Left lung (tissue), 14 donors: ENCODE measurements at places on chromosomes 1 and 21. TPM values are rescaled to one million over a fixed set of nuclear protein-coding genes. Genes with fewer than 3 reads are reported as not detected.

DNA sequence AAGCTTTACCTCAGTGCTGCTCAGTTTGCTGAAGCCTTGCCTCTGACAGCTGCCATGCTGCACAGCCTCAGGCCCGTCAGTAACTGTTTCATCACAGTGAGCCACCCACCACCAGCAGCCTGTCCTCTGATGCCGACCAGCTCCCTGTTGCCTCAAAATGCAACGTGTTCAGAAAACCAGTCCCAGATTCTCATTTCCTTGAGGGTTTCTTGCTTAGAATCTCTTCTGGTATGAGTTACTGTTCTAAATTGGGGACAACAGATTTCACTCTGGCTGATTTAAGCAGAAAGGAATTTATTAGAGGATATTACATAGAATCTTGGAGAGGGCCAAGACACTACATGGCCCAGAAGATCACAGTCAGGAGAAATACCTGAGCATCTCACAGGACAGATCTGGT, 11.0 kb downstream of the UBL4B start:
- DNase-seq: no peak

DNA sequence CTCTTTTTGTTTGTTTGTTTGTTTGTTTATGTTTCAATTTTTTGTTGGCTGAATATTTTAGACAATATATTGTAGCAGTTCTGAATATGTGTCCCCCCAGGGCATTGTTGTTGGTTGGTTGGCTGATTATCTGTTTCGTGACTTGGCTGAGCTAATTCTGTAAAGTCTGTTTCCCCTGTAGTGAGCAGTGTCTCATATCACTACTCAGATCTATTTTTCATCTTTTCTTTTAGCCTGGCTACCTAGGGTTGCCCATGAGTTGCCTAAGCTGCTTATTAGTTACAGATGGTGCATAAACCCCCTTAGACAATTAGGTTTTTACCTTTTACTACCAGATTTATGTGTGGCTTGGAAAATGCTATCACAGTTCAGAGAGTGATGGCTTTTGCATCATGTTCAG, 32.3 kb downstream of the CFAP57 start:
- no peak for DNase-seq

GRCh38 chr1:185566995-185567394, 167.2 kb upstream of the HMCN1 start:
- DNase-seq: peak; percentile 43

GRCh38 chr1:11680270-11681070, 478 bp downstream of the MAD2L2 start:
- no peak for DNase-seq

DNA sequence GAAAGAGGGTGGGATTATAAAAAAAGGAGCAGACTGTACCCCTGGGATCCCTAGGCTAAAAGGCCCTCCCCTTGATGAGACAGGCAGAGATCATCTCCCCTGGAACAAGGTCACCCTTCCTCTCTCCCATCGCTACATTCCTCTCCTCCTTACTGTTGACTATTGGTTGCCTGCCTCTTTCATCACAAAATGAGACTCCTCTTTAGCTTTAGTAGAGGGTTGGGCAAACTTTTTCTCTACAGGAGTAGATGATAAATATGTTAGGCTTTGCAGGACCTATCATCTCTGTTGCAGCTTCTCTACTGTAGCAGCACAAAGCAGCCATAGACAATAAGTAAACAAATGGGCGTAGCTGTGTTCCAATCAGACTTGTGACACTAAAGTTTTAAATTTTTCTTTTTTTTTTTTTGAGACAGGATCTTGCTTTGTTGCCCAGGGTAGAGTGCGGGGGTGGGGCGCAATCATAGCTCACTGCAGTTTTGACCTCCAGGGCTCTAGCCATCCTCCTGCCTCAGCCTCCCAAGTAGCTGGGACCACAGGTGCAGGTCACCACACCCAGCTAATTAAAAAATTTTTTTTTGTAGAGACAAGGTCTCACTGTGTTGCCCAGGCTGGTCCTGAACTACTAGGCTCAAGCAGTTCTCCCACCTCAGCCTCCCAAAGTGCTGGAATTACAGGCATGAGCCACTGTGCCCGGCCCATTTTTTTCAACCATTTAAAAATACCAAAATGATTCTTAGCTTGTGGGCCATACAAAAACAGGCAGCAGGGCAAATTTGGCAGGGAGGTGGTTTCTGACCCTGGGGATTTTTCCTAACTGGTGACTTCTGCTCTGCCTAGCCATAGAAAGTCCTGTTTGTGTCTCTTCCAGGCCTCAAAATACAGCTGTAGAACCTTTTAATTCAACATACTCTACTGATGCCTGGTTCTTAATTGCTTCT, 15.1 kb downstream of the MCL1 start:
- no peak for DNase-seq

GRCh38 chr1:28087614-28088167, 719 bp downstream of the EYA3 start:
- no peak for DNase-seq

GRCh38 chr1:227136210-227136820, 182.0 kb downstream of the CDC42BPA start:
- no peak for DNase-seq

RIPPLY3 gene
- 1.7 TPM for polyA plus RNA-seq
